ENCODE measurements at places on chromosomes 3 and 15.
A peak's percentile ranks its signal among the peaks of the same experiment; 100 is the strongest.

GRCh38 chr3:190825386-190826016 lies 37.0 kb downstream of the GMNC start:
- no peak for DNase-seq

- DNase-seq, result no peak
Measured at GRCh38 chr3:134618478-134619300, 32.1 kb downstream of the KY start.

- DNase-seq, result no peak
Measured at GRCh38 chr3:175478301-175478700, 619.2 kb downstream of the NAALADL2 start.

DNA sequence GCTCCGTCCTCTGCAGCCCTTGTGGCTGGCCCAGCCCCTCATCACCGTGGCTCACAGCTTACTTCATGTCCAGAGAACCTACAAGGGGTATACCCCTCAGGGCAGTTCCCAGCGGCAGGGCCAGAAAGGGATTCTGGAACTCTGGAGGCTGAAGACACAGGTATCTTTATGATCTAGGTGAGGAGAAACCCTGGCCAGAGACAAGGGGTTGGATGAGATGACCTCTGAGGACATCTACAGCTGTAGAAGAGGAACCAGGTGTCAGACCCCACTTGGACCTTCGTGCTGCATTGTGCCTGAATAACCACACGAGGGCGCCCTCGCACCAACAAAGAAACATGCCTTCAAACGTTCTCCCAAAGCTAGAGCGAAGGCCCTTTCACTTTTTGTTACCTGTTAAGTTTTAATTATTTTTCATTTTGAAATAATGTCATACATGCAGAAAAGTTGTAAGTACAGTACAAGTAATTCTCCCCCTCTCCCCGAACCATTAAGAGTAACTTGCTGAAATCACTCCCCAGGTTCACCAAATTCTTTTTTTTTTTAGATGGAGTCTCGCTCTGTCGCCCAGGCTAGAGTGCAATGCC lies 118.7 kb upstream of the SMAD3 start:
- peak; percentile 82 for DNase-seq

- no peak for DNase-seq
Measured at GRCh38 chr3:82000773-82001172, 239.3 kb upstream of the GBE1 start.

DNA sequence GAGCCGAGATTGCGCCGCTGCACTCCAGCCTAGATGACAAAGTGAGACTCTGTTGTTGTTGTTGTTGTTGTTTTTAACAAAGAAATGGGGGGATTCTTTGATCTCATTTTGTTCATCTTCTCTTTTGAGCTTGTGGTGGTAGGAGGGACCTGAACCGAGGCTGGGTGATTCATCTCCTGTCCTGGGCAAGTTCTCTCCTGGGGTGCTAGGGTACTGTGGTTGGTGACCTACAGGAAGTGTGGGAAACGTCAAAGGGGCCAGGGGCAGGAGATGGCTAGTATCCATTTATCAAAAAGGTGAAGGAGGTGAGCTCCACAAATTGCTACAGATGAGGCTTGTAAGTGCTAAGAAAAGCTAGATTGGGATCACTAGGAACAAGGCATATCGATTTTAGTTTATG lies 14.3 kb downstream of the PPCDC start:
- no peak for DNase-seq

DNA sequence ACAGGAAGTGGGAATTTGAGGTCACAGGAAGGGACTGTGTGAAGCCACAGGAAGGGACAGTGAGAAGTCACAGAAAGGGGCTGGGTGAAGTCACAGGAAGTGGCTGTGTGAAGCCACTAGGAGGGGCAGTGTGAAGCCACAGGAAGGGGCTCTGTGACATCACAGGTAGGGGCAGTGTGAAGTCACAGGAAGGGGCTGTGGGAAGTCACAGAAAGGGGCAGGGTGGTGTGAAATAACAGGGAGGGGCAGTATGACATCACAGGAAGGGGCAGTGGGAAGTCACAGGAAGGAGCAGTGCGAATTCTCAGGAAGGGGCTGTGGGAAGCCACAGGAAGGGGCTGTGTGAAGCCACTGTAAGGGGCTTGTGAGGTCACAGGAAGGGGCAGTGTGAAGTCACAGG lies 35.8 kb downstream of the GASK1A start:
- no peak for DNase-seq

- peak; percentile 18 for DNase-seq
Measured at GRCh38 chr3:22977650-22978289, 225.4 kb upstream of the UBE2E2 start.

DNA sequence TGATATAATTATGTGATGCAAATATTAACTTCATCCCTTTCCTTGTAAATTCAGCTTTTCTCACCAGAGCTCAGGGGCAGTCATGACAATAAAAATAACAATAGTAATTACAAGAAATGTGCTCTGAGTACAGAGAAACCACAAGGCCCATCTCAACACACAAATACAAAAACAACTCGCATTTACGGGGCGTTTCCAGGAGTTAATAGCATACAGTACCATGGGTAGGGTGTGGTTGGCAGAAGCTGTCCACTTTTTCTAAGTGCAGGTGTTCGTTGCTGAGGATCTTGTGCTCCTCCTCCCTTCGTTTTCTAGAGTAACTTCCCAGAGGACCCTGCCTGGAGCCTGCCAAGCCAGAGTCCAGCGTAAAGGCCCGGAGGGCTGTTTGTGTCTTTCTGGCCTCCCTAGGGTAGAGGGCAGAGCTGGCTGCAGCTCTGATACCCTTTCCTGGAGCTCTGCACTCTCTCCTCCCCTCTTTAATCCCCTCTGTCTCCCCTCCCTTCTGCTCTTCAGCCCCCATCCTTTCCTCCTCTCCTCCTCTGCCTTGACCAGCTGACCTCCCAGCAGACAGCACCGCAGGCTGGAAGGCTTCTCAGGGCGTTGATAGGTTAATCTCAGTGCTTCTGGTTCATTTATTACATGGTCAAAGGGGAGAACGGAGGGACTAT lies 11.4 kb downstream of the SEMA3G start:
- DNase-seq, result no peak

DNA sequence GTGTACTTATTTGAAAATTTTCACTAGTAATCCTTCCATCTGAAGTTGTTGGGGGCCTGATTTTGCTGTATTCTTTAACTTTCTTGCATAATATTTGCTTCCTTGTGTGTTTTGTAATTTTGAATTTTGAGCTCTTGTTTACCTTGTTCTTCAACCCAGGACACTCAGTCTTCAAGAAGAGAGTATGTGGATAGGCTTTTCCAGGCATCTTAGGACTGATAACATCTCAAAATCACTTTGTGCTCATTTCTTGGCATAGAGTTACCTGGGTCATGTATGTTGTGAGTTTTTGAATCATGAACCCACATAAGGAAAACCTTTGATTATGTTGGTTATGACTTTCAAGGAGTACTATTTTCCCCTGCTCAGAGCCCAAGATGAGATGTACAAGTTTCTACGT lies 13.4 kb downstream of the BTD start:
- DNase-seq, result no peak

- DNase-seq, result no peak
Measured at GRCh38 chr15:75452865-75453702, 1.6 kb upstream of the SIN3A start.

DNA sequence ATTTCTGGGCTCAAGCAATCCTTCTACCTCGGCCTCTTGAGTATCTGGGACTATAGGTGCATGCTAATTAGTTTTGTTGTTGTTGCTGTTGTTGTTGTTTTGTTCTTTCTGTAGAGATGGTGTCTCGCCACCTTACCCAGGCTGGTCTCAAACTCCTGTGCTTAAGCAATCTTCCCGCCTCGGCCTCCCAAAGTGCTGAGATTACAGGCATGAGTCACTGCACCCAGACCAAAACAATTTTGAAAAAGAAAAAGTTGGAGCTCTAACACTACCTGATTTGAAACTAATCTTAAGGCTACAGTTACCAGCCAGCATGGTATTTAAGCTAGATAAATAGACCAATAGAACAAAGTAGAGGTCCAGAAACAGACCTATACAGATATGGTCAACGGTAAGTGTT lies 29.8 kb downstream of the KPNA1 start:
- DNase-seq, result no peak

DNA sequence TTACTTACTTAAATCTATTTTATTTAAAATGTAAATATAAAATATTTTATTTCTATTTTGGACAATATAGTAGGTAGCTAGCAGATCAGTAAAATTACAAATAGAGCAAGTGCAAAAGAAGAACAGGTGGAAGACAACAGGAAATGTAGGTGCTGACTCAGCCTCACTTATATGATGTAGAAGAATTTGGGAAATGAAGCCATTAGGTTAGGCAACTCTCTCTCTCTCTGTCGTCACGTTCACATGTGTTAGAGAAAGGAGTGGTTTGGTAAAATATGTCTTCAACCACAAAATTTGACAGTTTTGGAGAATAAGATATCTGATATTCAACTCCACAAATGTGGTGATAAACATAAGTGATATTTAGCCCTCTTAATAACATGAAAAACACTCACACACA lies 532.5 kb upstream of the KCNMB2 start:
- DNase-seq, result no peak

GRCh38 chr15:88337993-88338392 lies 81.5 kb upstream of the NTRK3 start:
- no peak for DNase-seq

DNA sequence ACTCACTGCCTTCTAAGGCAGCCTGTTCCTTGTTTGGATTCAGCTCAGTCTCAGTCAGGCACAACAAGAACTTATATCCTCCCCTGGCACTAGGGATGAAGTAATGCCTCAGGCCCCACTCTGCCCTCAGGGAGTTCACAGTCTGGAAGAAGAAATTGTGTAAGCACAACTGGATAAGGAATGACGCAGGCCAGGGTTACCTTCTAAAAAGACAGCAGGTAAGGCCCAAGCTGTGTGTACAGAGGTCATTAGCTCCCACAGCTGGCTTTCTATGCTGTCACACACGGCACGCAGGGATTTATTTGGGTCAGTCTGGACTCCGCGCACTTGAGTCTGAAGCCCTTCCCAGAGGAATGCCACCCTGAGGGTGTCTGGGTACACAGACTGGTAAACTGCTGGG lies 82.9 kb downstream of the IQSEC1 start:
- no peak for DNase-seq

- no peak for DNase-seq
Measured at GRCh38 chr15:92438471-92438870, 44.8 kb downstream of the ST8SIA2 start.

GRCh38 chr15:31241888-31242522 lies 84.6 kb upstream of the KLF13 start:
- DNase-seq, result no peak

- DNase-seq, result no peak
Measured at GRCh38 chr15:44194323-44195150, 534 bp downstream of the FRMD5 start.

GRCh38 chr3:155792532-155792931 lies 13.5 kb downstream of the C3orf33 start:
- no peak for DNase-seq

- DNase-seq, result no peak
Measured at GRCh38 chr3:95775486-95776094, 1038.8 kb upstream of the EPHA6 start.

DNA sequence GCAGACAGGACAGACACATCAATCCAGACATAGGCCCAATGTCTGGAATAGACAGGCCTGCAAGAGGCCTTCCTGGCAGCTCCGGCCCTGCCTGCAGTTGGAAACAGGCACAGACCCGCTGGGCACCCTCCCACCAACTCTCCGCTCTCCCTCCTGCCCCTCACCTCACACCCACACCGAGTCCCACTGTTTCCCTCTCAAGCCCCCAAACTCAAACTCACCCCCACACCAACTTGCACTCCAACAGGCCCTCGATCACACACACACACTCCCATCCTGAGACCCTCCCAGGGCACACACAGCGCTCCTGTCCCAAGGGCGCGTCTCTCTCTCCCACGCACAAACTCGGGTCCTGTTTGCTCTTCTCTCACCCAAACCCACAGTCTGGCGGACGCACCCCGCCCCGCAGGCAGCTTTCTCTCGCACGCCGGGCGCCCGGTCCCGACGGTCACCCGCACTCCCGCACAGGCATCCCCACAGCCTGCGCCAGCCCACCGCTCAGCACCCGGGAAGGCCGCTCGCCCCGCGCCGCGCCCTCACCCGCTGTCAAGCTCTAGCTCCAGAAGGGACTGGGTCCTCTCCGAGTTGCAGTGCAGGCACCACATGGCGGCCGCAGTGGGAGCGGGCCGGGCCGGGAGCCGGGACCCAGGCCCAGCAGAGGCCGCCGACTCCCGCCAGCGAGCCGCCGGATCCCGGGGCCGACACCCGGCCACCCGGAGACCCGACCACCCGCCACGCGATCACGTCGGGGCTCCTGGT lies 106.2 kb downstream of the IQSEC1 start:
- no peak for DNase-seq

- DNase-seq, result no peak
Measured at GRCh38 chr3:195239121-195239520, 31.8 kb downstream of the XXYLT1 start.

DNA sequence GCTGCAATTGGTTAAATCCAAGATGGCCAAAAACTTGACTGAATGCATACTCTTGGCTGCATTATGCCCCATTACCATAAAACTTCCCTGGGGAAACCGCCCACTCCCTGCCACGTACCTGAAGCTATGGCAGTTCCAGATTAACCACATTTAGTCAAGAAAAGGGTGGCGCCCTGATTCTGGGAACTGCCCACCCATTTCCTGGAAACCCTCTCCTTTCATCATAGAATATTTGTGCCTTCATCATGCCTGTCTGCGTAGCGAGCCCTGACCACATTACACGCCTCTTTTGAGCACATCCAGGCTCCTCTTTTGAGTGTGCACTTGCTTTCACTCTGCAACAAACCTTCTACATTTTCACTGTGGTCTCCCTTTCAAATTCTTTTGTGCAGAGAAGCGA lies 5.2 kb downstream of the LINS1 start:
- DNase-seq, result no peak

- DNase-seq, result no peak
Measured at GRCh38 chr3:76134166-76134565, 348.8 kb upstream of the ZNF717 start.

DNA sequence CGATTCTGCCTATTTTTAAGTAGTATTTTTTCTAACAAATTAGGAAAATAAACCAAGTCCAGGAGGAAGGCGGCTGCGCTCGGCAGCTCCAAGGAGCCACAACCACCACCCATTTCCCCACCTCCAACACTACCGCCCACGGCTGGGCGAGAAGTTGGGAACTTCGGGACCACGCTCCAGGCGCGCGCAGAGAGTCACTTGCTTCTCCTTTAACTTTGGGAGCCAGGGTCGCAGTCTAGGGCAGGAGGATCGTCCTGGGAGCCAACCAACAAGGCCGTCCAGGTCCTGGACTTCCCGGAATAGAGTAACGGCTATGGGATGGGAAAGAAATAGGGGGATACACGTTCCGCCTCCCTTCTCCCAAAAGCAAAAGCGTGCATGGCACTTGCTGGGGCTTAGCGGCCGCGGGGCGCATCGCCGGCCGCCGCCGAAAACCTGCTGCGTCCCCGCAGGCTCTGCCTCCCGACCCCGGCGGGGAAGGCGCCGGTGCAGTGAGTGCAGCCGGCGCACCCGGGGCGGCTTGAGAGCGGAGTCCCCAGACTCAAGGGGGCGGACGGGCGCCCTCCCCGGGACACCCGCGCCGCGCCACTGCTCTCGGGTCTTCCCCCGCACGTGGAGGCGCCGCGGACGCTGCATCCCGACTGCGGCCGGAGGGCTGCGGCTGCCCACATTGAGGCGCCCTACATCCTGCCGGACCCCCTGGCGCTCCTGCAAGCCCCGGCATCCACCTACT lies 699 bp downstream of the MEGF11 start:
- peak; percentile 40 for DNase-seq

- DNase-seq, result no peak
Measured at GRCh38 chr3:170205302-170205701, 16.9 kb upstream of the PRKCI start.

All from GM19239 (cell line).